CD4-positive, alpha-beta T cell treated with Interferon gamma for 1 hour (primary cell): ENCODE measurements at places on chromosomes 4 and X.

- no peak for DNase-seq
These were observed at the start of gene EXOC1L for GRCh38 chr4:55819634-55820033. TSS of gene EXOC1L (plus strand) at chr4:55819790. CDS start at chr4:55820027, 237 bp downstream.

GRCh38 chrX:152861116-152861515, 30.3 kb downstream of the NSDHL start:
- no peak for DNase-seq

DNA sequence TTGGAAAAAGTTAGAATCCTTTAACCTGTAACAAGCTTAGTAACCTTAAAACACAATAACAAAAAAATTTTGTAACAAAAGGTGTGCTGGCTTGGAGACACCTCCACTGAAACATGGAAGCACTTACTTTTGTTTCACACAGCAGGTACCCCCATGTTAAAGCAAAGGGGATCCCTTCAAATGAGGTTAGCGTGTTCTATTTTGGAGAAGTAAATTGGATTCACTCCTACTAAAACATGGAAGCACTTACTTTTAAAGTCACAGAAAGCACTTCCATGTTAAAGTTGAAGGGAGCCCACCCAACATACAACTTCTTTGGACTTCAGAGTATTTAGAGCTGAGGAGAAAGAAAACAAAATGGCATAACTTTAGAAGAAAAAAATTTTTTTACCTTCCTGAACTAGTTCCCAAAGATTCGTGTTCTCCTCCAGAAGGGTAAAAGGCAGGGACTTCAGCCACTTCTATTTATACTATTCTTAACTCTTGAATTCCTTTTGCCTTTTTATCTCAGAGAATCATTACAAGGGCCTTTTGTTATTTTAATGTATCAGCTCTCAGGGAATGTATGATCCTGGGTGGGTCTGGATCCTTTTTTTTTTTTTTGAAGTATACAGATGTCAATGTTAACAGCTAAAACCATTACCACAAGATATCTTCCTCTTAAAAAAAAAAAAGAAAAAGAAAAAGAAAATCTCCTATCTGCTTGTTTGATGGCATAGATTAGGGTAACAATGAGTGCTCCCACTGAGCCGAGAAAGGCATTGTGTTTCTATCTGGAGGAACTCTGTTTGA, 11.5 kb downstream of the LARP7 start:
- DNase-seq: no peak

DNA sequence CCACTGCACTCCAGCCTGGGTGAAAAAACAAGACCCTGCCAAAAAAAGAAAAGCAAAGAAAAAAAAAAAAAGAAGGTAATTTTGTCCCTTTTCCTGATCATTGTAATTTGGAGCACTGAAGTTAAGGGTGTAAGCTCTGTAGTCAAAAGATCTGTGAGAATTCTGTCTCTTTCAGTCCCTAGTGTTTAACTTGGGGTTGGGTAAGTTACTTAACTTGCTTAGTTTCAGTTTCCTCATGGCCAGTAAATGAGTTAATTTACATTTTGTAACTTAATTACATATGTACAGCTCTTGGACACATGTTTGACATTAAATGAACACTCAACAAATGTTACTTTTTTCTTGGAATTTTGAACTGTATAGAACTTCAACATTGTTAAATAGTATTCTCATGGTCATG, 10.9 kb upstream of the UBE2K start:
- DNase-seq: no peak

- no peak for DNase-seq
These were observed 41.0 kb downstream of the GAB1 start for GRCh38 chr4:143377611-143378099.

- DNase-seq: no peak
These were observed 584.6 kb downstream of the GABRG1 start for GRCh38 chr4:45539142-45539814.
